Stimulated activated CD8-positive, alpha-beta memory T cell treated with anti-CD3 and anti-CD28 coated beads, Interleukin-4, amount 100 ng/mL, for 1 hour (primary cell): ENCODE measurements at places on chromosomes 2 and 18.

DNA sequence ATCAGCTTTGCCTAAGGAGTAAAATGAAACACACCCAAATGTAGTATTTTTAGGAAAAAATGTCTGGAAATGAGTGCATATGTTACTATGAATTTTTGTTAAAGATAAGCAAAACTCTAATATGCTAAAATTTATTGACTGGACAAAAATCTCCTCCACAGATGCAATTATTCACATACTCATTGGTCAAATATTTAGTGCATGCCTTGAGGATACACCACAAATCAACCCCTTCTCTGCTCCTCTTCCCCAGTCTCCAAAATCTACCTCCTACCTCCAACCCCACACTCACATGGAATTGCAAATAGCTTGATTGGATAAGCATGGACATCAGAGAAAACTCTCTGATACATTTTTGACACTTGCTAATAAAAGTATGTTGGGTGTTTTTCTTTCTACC lies 95.6 kb upstream of the CDC42EP3 start:
- no peak for DNase-seq

DNA sequence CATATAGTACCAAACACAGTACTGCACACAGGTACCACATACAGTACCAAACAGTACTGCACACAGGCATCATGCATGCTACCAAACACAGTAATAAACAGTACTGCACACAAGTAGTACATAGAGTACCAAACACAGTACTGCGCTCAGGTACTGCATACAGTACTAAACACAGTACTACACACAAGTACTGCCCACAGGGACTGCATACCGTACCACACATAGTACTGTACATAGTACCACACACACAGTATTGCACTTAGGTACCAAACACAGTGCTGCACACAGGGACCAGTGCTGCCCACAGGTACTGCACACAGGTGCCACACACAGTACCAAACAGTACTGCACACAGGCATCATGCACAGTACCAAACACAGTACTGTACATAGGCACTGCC lies 74.9 kb downstream of the ZNF236 start:
- no peak for DNase-seq

GRCh38 chr2:190838492-190838910 lies 42.1 kb upstream of the GLS start:
- DNase-seq: no peak

GRCh38 chr2:110735366-110735765 lies 3.0 kb downstream of the ACOXL start:
- DNase-seq: no peak

GRCh38 chr18:14917311-14917710 lies 169.3 kb downstream of the ANKRD30B start:
- no peak for DNase-seq

DNA sequence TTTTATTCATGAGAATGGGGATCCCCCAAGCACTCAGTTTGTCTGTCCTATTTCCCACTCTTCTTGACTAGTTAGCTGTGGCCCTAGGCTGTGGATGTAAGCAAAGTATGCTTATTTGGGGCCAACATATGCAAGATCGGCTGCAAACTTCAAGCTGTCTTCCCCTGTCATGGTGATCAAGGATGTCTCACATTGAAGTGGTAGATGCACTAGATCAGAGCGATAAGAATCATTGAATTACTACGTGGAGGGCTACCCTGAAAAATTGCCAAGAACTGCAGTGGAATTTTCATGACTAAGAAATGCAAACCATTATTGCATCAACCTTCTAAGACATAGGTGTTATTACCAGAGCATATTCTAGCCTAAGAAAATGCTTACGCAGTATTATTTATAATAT lies 527.4 kb downstream of the RNF144A start:
- DNase-seq: no peak

DNA sequence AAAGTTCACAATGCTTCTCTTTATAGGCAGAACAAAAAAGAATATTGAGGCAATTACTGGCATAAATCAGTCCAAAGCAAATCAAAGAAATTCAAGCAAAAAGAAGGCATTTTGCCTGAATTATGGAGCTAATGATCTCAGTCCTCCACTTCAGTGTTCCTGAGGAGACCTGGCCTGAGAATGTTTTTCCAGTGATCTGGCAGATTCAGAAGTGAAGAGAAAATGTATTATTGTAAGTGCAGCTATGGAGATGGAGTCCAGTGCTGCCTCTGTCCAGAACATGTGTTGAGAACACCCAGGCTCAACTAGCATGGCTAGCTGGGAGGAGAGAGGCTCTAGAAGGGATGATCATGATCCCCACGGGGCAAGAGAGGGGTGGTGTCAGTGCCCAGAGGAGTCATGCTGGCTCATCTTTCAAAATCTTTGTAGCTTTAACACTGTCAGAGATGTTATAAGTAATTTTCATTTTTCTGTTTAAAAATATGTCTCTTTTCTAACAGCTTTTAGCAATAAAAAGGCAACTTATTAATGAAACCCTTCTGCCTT lies 367.0 kb upstream of the RAB12 start:
- DNase-seq: no peak

DNA sequence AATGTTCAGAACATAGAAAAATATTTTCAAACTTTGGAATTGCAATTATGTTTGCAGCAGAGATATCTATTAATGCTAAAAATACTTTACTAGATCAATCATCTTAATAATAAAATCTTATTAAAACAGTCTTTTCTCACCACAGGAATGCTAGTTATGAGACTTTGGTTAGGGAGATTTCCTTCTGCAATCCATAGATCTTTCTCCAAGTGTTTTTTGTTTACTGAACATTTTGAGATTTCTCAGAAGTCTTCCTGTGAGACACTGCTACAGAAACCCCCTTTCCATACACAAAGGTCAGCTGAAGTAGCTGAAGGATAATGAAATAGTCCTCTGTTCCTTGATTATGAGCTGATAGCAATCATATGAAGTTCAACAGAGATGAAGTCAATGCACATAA lies 59.4 kb upstream of the RAPH1 start:
- no peak for DNase-seq

DNA sequence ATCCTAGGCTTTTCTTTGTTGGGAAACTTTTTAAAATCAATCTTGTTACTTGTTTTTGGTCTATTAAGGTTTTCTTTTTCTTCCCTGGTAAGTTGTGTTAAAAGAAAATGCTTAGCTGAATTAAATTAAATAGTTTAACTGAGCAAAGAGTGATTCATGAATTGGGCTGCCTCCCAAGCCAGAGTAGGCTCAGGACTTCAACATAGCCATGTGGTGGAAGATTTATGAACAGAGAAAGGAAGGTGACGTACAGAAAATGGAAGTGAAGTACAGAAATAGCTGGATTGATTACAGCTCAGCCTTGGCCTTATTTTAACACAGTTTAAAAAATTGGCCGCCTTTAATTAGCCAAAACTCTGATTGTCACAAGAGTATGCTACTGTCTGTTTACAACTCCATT lies 27.9 kb upstream of the GALNT5 start:
- DNase-seq: no peak

DNA sequence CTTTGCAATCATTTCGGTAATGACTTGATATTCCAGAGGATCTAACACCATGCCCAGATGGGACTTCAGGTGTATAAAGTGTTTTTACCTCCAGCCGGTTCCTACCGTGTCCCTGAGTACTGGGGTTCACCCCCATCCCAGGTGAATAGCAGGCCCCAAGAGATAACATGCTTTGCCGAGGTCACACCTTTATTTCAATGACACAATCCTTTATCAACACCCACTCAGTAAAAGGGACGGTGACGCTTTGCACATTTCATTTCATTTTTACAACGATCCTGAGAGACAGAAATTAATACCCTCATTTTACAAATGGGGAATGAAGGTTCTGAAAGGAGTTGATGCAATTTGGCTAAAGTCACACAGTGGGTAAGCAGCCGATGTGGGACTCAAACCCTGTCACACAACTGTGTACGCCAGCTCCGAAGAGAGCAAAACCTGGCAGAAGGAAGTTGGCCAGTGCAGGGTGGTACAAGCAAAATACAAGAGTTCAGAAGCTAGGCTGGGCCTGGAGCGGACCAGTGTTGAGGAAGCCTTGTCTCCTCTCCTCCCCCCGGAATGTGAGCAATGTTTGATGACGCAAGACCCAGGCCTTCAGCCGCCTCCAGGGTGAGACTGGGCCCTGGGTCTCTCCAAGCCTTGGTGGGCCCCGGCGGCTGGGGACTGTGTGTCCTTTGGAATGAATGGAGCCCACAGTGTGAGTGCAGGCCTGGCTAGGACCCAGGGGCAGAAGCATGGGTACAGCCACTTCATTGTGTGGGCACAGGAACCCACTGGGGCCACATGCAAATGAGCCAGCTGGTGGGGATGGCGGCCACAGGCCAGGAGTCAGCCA lies 139.6 kb upstream of the MYCN start:
- no peak for DNase-seq

- DNase-seq: no peak
Measured at GRCh38 chr2:74735564-74735963, 81.5 kb downstream of the SEMA4F start.

- DNase-seq: no peak
Measured at GRCh38 chr2:46803547-46803878, 112.1 kb downstream of the MCFD2 start.

- no peak for DNase-seq
Measured at GRCh38 chr18:38690626-38691025, 1125.0 kb upstream of the CELF4 start.

DNA sequence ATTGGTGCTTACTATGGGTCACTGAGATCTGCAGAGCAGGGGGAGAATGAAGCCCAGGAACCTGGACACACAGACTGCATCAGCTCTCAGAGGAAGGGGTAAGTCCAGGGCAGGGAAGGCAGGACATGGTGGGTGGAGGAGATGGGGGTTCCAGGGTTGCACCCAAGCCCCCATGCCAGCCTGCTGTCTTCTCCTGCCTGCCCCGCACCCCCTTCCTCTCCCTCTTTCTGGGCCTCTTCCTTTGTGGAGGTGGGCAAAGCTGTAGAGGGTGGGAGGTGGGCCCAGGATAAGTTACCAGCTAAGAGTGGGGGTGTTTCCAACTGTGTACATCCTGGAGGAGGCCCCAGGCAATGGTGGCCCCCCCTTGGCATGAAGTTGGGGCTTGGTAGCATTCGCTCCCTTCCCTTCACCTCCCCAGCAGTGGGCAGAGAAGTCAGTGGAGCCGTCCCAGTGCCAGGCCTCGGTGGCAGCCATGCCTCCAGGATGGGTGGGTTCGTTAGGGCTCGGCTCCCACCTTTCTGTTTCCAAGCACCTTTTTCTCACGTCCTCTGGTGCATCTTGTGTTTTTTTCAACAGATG lies 132.2 kb downstream of the CLIP4 start:
- DNase-seq: no peak

GRCh38 chr18:45671321-45671720 lies 52.7 kb upstream of the SLC14A1 start:
- DNase-seq: no peak

GRCh38 chr2:241039416-241039815 lies 41.0 kb downstream of the SNED1 start:
- no peak for DNase-seq

GRCh38 chr2:177352441-177353186 lies 40.0 kb upstream of the AGPS start:
- DNase-seq: no peak

- DNase-seq: no peak
Measured at GRCh38 chr2:151262629-151263028, 966 bp upstream of the RBM43 start.

GRCh38 chr2:118837621-118838020 lies 9.8 kb downstream of the EN1 start:
- no peak for DNase-seq

- DNase-seq: no peak
Measured at GRCh38 chr2:27296481-27296880, 11.8 kb downstream of the UCN start.

GRCh38 chr2:135252805-135253458 lies 200.8 kb downstream of the RAB3GAP1 start:
- DNase-seq: no peak

DNA sequence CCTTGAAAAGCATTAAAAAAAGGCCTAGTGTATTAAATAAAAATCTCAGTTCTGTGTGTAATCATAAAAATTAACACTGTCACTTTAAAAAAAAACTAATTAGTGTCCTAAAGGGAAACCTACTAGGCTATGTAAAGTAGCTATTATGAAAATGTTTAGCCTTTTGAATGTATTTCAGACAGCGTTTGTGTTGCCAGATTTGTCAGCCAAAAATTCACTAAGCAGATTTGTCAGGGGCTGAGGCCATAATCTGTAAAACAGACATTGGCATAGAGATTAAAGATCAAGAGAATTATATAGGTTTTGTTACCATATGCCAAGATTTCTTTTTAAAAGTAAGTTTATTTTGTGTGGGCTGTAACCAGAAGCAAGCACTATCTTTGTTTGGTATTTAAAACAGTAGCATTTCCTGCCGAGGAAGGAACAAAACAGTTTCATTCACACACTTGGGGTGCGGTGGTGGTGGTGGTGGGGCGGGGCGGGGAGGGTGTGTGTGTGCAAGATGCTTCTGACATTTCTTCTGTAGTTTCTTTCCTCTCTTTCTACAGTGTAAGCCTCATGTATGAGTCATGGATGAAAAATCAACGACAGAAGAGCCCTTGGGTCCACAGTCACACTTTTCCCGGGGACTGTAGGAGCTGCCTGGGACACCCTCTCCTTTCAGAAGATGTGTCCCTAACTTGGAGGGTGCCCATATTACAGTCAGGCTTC lies 328.5 kb upstream of the FANCL start:
- no peak for DNase-seq

DNA sequence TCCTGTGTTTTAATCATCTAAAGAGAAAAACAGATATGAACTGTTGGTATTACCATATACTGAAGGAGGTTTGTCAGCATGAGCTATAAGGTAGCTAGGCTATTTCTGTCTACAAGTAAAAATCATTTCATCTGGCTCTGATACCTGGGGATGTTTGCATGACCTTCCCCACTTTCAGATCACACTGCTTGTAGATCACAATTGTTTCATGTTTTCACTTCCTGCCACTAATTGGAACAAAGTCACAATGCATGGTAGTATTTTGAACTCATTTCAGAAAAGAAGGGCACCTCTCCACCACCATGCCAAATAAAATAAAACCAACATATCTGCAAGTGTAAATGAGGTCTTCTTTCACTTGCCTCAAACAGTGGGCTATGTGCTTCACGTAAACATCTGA lies 37.8 kb downstream of the NYAP2 start:
- no peak for DNase-seq

DNA sequence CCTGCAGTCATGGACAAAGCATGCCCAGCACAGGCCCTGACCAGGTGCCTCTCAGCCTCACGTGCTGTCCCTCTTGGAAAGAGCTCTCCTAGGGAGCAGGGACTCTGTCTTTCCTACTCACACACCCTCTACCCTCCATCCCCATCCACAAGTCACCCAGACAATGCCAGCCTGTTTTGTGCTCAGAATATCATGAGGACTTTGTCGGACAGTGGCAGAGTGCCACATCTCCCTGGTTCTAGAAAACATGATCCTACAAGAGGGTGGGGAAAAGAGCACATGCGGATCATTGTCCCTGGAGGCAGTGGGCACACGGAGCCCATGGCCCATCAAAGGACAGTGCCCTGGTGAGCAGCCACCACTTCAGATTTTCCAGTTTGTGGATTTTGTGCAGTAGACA lies 3.7 kb upstream of the MAL start:
- DNase-seq: no peak

DNA sequence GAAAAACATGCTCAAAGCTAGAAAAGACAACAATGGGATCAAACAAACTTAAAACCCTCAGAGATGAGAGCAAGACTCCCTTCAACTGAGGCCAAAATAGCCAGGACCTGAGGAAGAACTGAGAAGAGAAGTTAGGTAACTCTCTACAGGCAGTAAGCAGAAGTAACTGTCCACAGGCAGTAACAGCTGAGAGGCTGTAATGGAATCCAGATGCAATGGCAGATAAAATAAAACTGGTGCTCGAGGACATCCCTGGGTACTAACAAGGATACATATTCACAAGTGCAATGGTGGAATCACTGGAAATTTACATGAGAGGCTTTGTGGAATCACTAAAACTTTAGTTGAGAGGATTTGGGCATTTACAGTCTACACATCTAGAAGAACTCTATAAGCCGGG lies 30.4 kb upstream of the C2orf66 start:
- no peak for DNase-seq
